ENCODE measurements at places on chromosomes 6 and 20.

GRCh38 chr6:4224067-4224978, 88.9 kb upstream of the ECI2 start:
- DNase-seq, result no peak

- no peak for DNase-seq
Observed at GRCh38 chr20:59151820-59152219, 11.8 kb upstream of the ZNF831 start.

GRCh38 chr6:80938131-80938530, 814.4 kb downstream of the TENT5A start:
- DNase-seq, result no peak

- no peak for DNase-seq
Observed at GRCh38 chr20:17889226-17889625, 79.4 kb downstream of the SNX5 start.

DNA sequence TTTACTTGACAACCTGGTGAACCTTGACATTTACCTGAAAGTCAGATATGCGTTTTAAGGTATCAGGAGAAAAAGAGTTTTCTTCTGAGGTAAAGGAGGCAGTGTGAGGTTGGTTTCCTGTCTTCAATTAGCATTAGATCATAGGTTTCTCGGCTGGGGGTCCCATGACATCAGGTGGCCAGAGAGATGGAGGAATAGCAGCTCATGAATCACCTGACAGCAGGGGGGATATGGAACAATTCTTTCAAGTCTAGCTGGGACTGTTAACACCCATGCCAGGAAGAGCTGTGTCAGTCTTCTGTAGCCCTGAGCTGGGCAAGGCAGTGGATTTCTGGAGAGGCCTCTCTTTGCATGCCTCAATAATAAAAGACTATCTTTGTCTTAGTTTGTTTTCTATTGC, 108.0 kb upstream of the TMEM170B start:
- no peak for DNase-seq

DNA sequence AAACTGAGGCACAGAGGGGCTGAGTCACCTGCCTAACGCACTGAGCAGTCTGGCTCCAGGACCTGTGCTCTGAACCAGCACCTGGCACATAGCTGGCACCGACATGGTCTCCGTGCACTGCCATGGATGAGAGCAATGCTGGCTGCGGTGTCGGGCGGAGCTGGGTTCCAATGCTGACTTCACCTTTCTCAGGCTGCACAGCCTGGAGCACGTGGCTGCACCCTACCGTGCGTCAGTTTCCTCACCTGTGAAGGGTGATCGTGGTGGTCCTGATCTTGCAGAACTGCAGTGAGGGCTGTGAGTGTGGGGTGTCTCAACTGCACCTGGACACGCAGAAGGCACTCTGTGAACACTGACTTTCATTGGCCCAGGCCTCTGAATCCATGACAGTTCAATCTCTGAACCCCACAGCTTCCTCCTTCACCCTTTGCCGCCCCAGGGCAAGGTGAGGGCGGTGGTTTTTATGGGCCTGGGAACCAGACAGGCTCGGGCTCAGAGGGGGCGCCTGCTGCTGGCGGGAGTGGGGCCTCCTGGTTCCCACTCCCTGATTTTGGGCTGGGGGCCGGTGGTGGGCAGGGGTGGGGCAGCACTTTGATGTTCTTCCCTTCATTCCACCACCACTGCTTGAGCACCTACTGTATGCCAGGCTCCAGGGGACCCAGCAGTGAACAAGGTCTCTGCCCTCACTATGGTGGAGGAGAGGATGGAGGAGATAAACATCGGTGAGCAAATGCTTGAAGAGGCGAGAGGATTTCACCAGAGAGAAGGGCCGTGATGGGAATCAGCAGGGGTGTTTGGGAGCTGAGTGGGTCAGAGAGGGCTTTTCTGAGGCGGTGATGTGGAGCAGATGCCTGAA, 102.9 kb downstream of the CEBPB start:
- DNase-seq, result no peak

DNA sequence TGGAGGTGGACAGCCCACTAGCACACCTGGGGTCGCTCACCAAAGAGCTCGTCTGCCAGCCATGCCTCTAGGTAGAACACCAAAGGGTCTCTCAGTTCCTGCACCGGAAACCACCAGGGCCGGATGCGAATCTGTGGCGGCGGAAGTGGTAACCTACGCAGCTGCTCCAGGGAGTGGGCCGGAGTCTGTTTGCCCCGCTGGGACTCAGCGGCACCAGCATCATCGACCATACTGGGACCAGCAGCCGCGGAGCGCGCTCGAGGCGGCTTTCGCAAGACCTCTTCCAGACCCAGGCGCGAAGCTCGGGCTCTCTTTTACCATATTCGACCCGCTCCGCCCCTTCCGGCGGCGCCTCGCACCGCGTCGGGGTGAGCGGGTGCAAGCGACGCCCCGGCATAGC, at the start of gene OOEP:
TSS of gene OOEP (minus strand) at position 335 of the 400 bp plus-strand sequence. CDS start at position 230, 105 bp downstream.
- DNase-seq, result no peak

- DNase-seq, result no peak
Observed at GRCh38 chr6:5540370-5540769, 279.1 kb downstream of the FARS2 start.

DNA sequence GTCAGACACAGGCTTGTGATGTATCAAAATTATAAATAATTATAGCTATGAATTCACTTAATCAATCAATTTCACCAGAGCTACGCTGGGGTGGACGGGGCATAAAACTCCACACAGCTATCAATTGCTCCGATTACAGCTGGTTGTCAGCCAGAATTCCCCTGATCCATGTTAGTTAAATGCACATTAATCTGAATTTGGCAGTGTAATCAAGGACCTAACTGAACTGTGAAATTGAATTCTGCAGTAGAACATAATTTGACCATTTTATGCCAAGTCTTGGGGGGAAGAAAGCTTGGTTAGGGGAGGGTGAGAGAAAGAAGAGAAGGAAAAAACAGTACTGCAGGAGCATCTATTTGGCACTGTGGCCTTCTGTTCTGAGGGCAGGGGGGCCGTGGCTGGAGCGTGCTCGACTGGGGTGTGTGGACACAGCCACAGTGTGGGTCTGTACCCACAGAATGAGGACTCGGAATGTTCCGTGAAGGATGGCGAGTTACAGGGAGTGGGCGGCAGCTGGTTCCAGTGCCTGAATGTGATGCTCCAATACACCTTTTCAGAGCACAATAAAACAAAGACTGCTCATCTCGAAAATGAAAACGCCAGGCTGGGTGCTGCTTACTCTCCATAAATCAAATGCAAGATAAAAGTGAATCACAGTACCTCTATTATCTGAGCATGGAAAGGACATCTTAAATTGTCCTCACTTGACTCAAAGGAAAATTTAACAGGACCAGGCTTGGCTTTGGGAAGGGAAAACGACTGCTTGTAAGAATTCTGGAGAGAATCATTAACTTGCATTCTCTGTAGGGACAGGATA, 59.2 kb downstream of the LAMP5 start:
- DNase-seq, result no peak

DNA sequence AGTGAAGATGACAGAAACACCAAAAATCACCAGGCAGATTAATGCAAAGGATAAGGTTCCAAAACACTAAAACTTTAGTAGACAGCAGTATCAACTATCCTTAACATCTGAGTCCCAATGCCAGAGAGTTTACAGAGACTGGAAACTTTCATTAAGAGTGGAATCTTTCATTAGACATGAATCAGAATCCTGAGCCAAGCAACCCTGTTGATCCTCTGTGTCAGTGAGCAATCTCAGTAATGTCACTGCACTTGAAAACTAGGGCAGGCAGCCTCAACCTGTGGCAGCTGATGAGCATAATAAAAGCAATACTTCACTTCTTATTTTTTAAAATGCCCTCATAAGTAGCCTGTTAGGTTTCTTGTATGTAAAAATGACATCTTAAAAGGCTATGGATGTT, 252.8 kb upstream of the PLN start:
- DNase-seq, result no peak

GRCh38 chr6:78947962-78948361, 80.6 kb downstream of the IRAK1BP1 start:
- DNase-seq, result no peak

DNA sequence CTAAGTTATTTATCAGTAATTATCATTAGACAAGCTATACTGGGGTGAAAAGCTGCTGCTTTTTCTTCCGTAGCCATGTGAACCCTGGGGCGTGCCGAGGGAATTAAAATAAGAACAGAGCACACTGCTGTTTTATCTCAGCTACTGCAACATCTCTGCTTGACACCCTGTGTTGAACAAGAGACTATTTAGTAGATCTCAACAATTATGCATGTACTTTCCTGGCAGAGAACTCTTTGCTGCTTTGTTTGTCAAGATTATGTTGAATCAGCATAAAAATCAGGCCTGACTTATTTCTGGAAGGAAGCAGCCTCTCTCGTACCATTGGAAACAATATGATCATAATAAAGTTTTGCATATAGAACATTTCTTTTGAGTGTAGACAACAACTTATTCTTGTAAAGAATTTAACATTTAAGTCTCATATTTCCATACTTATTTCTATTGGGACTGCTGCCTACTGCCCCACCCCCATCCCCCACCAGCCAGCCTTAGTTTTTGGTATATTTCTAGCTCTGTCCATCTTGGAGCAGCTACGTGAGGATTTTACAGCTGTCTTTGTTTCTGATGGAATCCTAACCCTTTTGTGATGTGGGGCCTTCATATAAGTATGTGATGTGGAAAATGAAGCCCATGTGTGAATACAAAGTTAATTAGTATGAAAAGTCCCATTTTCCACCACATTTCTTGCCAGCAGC, 1011.4 kb downstream of the KIF16B start:
- DNase-seq, result no peak

- no peak for DNase-seq
Observed at GRCh38 chr6:89650579-89650978, 12.0 kb upstream of the LYRM2 start.

Data from DND-41 (cell line).